Stimulated activated CD8-positive, alpha-beta memory T cell treated with anti-CD3 and anti-CD28 coated beads, Interleukin-15, amount 100 ng/mL, for 4 hours (primary cell): ENCODE measurements at places on chromosomes 2 and 18.

- DNase-seq = no peak
Measured at GRCh38 chr2:69298261-69298660, 88.8 kb downstream of the GFPT1 start.

DNA sequence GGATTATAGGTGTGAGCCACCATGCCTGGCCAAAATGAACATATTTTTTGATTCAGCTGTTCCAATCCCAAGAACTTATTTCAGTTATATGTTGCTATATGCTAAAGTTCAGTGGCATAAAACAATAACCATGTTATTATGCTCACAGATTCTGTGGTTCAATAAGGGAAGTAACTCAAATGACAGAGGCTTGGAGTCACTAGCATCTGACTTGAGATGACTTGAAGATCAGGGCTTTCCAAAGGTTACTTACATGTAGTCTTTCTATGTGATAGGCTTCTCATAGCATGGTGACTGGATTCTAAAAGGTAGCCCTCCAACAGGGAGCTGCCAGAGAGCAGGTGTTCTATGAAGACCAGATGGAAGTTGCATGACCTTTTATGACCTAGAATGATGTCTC is 17.2 kb downstream of the CLK1 start:
- no peak for DNase-seq

GRCh38 chr2:64166637-64167420 is 22.6 kb upstream of the PELI1 start:
- no peak for DNase-seq

- no peak for DNase-seq
Measured at GRCh38 chr18:75812761-75813160, 385.3 kb upstream of the SMIM21 start.

GRCh38 chr18:46518438-46518837 is 138.6 kb downstream of the LOXHD1 start:
- no peak for DNase-seq

GRCh38 chr2:191411472-191411871 is 166.3 kb downstream of the MYO1B start:
- no peak for DNase-seq

DNA sequence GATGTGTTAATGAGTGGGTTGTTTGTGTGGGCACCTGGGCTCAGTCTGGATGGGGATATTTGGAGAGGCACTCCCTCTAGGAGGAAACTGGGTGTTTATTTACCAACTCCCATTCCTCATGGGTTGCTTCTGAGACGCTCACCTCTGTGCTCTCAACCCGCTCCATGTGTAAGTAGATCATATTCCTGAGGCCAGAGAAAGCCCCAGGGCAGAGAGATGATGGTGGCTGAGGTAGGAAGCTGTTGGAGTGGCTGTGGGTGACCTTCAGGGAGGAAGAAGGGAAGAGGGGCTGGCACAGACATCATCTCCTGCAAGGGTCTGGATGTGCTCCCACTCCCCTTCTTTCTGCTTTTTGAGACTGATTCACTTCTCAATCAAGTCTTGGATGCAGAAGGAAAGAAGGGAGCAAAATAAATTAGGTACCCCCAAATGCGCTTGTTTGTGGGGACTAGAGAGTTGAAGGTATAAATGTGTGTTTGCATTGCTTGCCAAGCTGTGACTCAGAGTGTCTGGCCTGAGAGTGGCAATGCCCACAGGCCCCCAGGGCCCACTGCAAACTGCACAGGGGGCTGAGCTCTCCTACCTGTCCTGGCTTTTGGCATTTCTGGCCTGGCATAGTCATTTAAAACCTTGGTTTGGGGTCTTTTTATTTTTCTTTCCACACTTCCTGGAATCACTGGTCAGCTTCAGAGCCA is 57.2 kb upstream of the TNP1 start:
- DNase-seq = no peak

- no peak for DNase-seq
Measured at GRCh38 chr2:231362555-231363184, 32.8 kb upstream of the B3GNT7 start.

DNA sequence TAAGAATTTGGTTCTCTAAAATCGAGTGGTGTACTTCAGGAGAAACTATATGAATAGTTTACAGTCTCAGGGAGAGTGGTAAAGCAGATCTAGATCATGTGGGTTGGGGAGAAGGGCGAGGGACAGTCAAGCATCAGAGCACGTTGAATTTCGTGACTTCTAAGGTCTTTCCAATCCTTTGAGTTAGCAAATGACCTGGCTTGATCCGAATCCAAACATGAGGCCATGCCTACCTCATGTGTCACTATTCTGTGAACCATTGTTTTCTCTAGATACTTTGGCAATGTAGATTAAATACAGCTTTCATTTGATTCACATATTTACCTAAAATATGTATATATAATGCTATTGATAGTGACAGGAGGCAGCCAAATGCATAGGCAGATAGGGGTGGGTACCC is 674.9 kb downstream of the NYAP2 start:
- DNase-seq = no peak

- no peak for DNase-seq
Measured at GRCh38 chr2:184186436-184186835, 411.9 kb upstream of the ZNF804A start.

DNA sequence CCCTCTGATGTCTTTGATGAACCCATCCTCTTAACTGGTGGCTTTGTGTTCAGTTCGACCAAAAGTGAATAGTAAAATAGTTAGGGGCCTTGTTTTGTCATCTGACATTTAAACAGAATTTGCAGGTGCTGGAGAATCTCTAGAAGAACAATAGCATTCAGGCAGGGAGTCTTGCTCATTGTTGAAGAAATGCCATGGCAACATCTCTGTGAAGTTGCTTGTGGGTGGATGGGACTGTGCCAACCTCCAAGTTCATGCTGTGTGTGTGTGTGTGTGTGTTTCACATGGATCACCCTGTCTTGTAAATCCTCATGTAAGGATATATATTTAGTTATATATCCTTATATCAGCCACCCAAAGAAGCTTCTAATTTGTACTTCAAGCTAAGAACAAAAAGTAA is 66.7 kb downstream of the SKA1 start:
- DNase-seq = no peak

- no peak for DNase-seq
Measured at GRCh38 chr2:54572262-54572635, 116.1 kb downstream of the SPTBN1 start.

GRCh38 chr18:13574355-13574754 is 152.0 kb downstream of the FAM210A start:
- DNase-seq = no peak

DNA sequence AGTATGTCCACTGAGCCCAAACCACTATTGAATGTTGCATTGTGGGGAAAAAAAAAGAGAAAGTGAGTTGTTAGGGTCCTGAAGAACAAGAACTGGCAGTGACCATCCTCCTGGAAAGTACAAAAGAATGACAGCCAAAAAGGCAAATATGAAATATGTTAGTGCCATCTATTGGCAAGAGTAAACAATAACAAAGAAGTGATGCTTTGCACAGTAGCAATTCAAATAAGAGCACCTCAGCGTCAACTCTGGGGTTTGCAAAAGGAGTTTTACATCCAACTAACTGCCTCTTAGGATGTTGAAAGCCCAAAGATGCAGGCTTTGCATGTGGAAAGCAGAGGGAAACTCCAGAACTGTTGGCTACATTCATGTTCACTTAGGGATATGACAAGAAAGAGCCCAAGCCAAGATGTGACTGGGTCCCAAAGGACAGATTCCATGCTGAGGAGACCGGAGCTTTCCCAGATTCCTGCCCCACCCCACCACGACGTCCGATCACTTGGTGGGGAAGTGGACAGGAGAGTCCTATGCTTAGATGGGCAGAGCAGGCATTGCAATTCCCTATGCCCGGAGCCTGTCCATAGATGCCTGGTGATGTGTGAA is 15.6 kb downstream of the TRABD2A start:
- DNase-seq = no peak

DNA sequence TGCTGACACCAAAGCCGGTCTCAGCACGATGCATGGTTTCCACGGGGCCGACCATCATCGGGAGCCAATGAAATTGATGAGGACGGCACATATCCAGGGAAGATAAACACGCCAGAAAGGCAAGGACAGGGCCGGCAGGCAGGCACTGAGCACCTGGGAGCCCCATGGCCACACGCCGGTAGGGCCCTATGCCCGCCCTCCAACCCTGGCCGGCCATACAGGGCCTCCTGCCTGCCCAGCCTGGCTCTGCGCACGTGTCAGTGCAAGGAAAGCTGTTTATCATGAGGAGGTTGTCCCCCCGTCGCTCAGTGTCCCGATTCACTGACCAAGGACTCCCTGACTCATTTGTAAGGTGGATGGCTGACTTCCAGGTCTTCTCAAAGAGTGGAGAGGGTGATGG is 237.5 kb downstream of the GLI2 start:
- DNase-seq = no peak

- DNase-seq = no peak
Measured at GRCh38 chr2:16039823-16040222, 99.5 kb downstream of the MYCN start.

DNA sequence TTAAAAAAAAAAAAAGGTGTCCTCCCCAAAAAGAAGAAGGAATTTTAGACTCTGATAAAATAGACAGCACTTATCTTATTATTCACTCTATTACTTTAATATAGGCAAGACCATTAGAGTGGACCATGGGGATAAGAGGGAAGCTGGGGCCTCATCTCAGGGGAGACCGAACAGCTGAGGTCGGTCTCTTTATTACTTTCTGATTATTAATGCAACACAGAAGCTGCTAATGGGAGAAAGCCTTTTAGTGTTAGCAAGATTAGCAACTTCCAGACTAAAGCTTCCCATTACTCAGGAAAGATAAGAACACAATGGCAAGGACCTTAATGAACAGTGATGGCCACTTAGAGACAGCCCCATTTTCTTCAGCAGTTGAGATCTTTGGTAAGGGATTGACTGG is 135.5 kb downstream of the TMEFF2 start:
- DNase-seq = no peak

- DNase-seq = no peak
Measured at GRCh38 chr2:196592331-196592910, 47.1 kb upstream of the CCDC150 start.

DNA sequence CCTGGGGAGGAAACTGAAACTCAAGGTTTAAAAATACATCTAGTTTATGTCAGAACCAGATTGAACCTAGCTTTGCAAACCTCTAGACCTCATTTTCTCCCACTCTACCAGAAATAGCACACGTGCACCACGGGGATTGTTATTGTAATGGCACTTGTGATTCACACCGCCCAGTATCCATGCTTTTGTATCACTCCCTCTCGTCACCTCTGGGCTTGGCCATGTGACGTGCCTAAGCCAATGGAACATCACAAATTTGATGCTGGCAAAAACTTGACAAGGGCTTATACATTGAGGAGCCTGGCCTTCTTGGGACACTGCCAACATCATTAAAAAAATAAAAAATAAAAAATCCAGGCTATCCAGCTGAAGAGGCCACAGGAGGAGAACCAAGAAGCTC is 495.8 kb upstream of the POU3F3 start:
- no peak for DNase-seq

DNA sequence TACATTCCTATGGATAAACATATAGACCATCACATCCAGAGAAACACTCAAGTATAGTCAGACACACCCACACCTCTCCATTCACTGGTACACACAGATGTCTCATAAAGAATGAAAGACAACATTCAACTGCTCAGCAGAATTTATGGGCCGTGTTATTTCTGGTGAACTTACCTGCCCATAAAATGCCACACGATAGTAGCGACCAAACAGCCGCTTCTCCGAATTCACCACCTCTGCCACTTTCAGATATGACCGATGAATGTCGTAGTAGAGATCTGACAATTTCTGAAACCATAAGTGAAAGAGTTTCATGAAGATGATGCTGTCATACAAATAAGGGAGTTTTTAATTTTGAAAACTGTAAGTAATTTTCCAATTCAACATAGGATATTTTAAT is 70.7 kb upstream of the CCDC195 start:
- no peak for DNase-seq

GRCh38 chr2:221104361-221104811 is 467.7 kb downstream of the EPHA4 start:
- no peak for DNase-seq

DNA sequence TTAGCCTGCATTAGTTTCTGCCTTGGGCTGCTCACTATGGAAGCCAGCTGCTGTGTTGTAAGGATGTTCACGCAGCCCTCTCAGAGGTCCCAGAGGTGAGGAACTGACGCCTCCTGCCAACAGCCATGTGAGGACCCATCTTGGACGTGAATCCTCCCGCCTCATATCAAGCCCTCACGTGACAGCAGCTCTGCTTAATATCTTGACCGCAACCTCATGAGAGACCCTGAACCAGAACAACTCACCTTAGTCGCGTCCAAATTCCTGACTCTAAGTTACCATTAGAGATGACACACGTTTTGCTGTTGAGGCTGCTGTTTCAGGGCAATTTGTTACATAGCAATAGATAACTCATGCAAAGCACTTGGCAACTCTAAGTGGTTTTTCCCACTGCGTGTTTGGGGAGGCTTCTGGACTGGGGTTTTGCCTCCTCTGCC is 97.7 kb downstream of the TMEM17 start:
- DNase-seq = no peak

DNA sequence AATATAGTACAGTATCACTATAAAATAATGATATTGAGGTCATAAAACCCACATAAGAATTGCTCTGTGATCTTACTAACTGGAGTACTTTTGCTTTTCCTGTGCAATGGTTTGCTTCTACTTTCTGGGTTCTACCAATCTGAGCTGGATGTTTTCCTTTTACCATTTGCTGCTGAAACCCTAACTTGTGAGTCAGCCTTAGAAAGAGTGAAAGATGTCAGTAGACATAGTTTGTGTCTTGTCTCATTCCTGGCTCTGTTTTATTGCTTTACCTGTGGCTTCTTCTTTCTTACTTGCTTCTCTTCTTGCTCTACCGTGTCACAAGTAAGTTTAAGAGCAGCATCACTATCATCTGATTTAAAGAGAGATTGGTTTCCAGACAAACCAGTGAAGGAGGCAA is 61.0 kb downstream of the MBD2 start:
- no peak for DNase-seq

- DNase-seq = no peak
Measured at GRCh38 chr2:241842067-241842415, 16.7 kb downstream of the PDCD1 start.

GRCh38 chr2:20217041-20217970 is 7.6 kb downstream of the SDC1 start:
- no peak for DNase-seq

- DNase-seq = no peak
Measured at GRCh38 chr2:113877711-113878598, 11.9 kb upstream of the ACTR3 start.

DNA sequence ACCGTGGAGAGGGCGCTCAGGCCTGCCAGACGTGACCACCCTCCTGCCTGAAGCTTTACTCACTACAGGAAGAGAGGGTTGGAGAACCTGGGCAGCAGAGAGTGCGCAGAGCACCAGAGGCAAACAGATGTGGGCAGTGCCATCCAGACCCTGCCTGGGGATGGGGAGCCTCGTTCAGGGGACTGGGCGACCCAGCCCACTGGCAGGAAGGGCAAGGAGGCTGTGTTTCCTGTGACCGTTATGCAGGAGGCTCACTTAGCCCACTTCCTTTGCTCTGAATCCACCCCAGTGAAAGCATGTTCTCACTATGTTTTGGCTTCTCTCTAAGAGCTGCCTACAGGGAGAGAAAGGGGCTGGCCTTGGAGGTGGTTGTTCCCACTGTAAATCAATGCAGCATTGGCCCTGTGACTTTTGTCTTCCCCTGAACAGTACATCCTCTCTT is 23.0 kb upstream of the ACKR3 start:
- DNase-seq = no peak

GRCh38 chr2:239496700-239497099 is 95.9 kb upstream of the HDAC4 start:
- no peak for DNase-seq

- DNase-seq = no peak
Measured at GRCh38 chr2:6977113-6977741, 60.0 kb downstream of the RNF144A start.
